Fibroblast of lung (primary cell): ENCODE measurements at places on chromosomes 3 and 15. TPM values are rescaled to one million over a fixed set of nuclear protein-coding genes. Genes with fewer than 3 reads are reported as not detected.

RASGRF1 gene
- not detected in 2 replicates for total RNA-seq

- no peak for DNase-seq
Observed at GRCh38 chr15:93826790-93827189, 404.6 kb upstream of the MCTP2 start.

DNA sequence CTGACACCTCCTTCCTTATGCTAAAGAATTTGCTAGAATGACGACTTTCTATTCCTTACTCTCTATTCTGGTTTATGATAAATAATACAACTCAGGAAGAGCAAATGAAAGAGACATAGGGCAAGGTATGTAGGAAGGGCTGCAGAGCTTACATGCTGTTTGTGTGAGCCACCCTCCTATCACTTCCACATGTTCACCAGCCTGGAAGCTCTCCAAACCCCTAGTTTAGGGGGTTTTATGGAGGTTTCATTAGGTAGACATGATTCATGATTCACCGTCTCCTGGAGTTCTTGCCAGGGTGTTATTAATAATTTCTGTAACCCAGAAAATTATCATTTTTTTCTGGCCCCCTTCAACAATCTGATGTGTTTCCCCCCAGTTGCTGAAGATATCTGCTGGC, 172.1 kb upstream of the COL8A1 start:
- no peak for DNase-seq

DNA sequence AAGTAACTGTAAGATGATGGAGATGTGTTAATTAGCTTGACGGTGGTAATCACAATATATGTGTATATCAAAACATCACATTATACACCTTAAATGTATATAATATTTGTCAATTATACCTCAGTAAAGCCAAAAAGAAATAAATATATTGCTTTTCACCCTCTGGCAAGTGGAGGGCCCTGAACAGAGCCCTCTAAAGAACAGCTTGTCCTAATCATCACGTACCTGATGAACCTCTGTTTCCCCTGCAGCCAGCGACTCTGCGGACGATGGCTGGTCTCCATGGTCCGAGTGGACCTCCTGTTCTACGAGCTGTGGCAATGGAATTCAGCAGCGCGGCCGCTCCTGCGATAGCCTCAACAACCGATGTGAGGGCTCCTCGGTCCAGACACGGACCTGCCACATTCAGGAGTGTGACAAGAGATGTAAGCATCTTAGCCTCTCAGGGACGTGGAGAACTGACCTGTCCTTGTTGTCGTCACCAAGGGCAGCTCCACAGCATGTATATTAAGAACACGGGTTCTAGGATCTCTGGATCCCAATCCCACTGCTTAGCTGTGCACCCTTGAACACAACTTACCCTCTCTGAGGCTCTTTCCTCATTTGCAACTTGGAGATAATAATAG, 6.3 kb downstream of the THBS1 start:
- DNase-seq = peak; percentile 15

- peak; percentile 67 for DNase-seq
Observed at GRCh38 chr15:48602358-48603122, 43.0 kb downstream of the FBN1 start.

DNA sequence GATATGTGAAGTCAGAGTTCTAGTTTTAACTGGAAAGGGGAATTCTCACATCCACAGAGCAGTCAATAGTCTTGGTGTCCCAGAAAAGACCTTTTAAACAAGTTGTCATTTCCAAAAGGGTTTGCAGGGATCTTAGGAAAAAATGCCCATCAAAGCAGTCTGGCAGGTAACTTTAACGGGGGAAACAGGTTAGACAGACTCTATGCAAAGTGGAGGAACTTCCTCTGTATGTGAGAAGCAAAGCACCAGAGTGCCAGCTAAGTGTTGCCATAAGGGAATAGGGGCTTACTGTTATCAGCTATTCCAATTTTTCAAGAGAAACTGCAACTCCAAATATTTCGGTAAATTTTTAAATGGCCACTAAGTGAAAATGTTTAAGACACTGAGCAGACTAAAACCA, 307.9 kb upstream of the MDFIC2 start:
- DNase-seq = no peak

GRCh38 chr3:146033950-146034349, 127.0 kb downstream of the PLOD2 start:
- no peak for DNase-seq

KLHL40 gene
- not detected in 2 replicates for total RNA-seq

CYP1A1 gene
- total RNA-seq = under 0.01 TPM in 1 of 2 replicates, not detected in the other

GRCh38 chr15:90058775-90059174, 43.5 kb downstream of the IDH2 start:
- no peak for DNase-seq

DNA sequence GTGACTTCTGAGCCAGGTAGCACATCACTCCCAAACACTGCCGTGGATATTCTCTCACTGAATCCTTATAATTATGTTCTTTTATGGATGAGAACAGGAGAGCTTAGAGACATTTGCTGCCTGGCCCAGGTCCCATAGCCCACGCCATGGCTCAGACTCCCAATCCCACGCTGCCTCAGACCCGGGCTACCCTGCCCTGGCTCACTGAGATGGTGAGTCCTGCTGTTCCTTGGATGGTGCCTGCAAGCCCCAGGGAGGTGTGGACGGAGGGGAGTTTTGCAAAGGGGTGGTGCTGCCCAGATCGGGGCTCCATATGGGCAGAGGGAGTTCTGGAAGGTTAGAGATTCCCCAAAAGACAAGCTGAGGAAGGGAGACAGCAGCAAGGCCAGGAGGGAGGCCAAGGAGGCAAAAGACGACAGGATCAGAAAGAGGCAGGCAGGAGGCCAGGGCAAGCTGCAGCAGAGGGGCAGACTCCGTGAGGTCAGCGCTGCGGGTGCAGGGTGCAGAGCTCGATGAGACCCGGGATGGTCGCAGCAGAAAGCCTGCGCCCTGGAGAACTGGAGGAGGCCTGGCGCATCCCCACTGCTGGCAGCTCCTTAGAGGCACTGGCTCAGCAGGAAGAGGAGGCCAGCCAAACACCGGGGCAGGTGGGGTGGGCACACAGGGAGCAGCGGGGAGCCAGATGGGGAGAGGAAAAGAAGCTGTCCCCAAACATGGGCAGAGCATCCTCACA, 95.7 kb upstream of the ALDH1A3 start:
- no peak for DNase-seq

GRCh38 chr3:146550743-146551510, 6.5 kb upstream of the PLSCR1 start:
- peak; percentile 96 for DNase-seq

DNA sequence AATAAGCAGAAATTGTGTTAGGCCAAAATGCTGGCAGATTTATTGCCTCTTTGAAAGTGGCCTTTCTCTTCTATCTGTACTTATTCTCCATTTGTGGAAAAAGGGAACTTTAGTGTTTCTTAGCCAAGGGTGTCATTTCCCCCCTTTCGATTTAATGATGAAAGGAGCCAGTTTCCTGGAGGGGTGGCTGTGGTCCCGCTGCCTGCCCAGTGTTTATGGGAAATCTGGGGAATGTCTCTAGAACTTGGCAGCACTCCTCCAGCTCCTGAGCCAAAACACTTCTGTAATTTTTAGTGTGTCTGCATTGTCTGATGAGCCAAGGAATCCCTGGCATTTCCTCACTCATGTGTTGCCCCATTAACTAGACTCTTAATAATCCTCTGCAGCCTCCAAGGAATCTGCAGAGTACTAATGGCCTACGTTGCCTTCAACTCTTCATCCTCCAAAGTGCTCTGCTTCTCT, 448.8 kb downstream of the GRM7 start:
- DNase-seq = peak; percentile 96

TEX55 gene
- not detected in 2 replicates for total RNA-seq

DNA sequence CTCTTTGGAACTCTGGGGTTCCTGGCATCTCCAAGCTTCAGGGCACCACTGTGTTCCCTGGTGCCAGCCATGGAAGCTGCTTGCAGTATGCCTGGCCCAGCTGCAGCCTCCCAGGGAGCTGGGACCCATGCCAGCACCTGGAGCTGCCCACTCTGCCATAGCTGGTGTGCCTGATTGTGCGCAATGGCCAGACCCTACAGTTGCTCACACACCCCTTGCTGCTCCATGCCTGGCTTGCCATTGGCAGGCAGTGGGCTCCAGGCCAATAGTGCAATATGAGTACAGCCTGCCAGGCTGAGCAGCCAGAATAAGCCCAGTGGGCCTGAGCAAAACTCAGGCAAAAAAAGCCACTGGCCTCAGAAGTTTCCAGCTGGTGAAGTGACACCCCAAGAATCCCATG, 43.8 kb upstream of the LRRFIP2 start:
- DNase-seq = no peak

DNA sequence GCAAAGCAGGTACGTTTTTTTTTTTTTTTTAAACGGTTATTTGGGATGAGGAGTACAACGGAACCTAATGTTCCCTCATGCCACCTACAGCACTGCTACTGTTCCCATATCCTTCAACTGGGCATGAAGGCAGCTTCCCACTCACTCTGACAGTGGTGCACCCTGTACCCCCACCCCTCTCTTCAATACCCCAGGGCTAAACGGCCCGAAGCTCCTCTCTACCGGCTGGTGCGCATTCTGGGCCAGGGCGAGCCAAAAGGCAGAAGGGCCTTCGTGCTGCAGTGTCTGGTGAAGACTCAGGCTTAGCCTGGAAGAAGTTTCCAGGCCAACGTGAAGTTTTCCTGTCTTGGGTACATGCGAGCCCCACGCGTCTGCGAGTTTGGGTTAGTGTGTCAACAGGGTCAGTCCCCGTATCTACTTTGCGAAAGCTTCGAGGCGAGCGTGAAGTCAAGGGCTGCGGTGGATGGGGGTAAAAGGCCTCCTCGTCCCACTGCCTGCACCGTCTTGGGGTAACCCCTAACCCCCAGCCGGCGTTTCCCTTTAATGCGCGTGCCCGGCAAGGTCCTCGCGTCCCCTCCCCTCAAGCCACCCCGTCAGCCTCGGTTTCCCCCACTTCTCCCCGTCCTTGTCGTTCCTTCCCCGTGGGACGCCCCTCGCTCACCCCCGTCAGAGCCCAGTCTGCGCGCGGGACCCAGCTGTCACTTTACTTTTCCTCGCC, 765 bp upstream of the UBE2E2 start:
- peak; percentile 27 for DNase-seq

GRCh38 chr3:26068890-26069289, 279.0 kb downstream of the OXSM start:
- no peak for DNase-seq

CELSR3 gene
- total RNA-seq = 0.77 and 2.1 TPM in 2 replicates

DNA sequence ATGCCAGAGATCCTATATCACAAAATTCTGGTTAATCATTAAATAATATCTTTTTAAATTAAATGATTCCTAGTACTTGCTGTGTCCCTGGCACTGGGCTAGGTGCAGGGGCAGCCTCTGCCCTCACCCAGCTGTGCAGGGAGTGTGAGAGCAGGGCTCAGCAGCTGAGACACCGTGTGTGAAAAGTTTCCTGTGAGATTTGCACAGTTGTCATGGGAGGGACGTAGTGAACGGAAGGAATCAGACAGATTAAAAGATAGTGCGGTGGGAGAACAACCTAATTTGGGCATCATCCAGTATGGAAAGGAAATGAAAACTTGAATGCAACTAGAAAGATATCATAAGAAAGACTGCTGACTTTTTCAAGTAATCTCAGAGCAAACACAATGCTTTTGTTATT, 204.1 kb downstream of the SSR3 start:
- no peak for DNase-seq

GRCh38 chr3:182597621-182598041, 195.7 kb upstream of the ATP11B start:
- DNase-seq = no peak

DNA sequence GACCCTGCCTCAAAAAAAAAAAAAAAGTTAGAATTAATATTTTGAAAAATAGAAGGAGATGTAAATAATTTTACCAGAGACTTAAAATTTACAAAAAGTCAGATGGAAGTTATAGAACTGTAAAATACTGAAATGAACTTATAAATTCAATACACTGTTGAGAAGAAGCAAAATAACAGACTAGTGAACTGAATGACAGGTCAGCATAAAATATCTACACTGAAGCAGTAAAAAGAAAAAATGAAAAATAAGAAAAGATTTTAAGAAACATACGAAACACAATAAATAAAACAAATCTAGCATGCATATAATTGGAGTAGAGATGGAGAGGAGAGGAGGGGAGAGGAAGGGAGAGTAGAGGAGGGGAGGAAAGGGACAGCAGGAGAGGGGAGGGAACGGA, 33.3 kb upstream of the TP63 start:
- DNase-seq = no peak

PPP1R14D gene
- not detected in 2 replicates for total RNA-seq

DNA sequence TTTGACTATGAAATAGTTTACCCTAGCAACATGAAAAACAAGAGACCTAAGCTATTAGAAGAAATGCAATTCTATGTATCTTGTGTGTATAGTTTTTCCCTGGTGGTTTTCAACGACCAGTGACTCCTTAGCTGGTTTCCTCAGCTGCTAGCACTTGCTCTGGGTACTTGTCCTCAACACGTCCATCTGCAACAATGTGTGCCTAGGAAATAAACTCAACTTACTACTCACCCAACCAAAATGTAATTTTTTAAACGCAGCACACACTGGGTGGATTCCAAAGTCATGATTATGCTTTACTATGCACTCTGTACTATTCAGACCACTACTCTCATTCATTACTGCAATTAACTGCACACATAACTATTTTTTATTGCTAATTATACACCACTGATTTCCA, 31.0 kb downstream of the CPA3 start:
- no peak for DNase-seq

DNA sequence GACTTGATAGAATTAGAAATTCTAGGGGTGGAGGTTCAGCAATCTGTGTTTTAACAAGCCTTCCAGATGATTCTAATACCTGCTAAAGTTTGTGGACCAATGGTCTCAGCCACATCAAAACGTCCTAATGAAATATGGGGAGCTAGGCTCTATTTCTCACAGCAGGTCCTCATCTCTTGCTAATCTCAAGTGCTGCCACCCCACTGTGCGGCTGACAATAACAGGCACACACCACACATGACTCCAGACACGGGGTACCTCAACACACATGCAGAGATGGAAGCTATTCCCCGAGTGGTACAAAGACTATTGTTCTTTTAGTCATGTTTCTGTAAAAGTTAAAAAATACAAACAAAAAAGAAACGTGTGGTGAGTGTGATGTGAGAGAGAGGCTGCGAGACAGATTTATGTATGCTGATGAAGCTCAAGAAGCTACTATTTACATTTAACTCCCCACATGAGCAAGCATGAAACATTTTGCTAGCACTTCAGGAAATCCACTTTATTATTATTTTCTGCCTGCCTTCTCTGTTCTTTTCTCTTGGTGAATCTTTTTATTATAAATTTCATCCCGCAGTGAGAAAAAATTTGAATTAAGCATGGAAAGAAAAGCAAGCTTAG, 405.6 kb downstream of the MAGI1 start:
- DNase-seq = no peak

DNA sequence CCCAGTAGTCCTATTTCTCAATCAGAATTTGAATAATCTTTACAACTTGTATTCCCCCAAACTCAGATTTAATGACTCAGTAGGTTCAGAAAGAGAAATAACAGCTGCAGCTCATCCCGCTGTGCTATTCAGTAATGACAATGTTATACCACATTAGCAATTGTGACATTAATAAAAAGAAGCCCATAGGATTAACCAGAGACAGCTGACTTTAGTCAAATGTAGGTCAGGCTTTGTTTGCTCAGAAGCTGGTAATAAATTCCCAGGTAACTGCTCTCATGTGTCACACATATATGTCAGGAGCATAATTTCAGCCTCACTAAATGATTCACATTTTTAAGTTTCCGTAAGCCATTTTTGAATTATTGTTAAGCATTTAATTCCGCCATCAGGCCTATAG, 222.0 kb upstream of the UBE2E2 start:
- DNase-seq = peak; percentile 34

- DNase-seq = no peak
Observed at GRCh38 chr15:68868296-68868695, 47.6 kb upstream of the ANP32A start.

CCR1 gene
- 1.3 and 6.6 TPM in 2 replicates for total RNA-seq
